ENCODE measurements at places on chromosomes 13 and 19. TPM values are rescaled to one million over a fixed set of nuclear protein-coding genes. Genes with fewer than 3 reads are reported as not detected.

Gene RHPN2
- total RNA-seq = 0.95 TPM

Gene ZNF562
- 44.8 TPM for total RNA-seq

Gene HCST
- total RNA-seq = 56.1 TPM

Gene ATP4A
- total RNA-seq = not detected

Gene ATP4B
- not detected for total RNA-seq

- DNase-seq = peak; percentile 39
These were observed 17.3 kb downstream of the PLD3 start for GRCh38 chr19:40365613-40366401.

DNA sequence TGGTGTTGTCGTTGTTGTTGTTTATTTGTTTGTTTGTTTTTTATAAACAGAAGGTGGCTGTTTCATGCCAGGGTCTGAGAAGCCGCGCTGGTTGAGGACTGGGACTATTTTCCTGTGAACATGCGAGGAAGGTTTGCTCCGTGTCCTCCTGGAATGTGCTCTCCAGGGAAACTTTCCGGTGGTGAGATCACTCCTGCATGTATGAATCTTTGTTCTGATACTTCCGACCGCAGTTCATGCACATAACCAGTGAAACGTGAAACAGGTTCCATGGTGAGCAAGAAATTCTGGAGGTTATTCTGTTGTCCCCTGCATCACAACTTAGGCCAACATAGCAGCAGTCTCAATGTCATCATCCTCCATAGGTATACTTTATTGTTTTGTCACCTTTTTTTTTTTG is 187.6 kb upstream of the ARGLU1 start:
- DNase-seq = no peak

DNA sequence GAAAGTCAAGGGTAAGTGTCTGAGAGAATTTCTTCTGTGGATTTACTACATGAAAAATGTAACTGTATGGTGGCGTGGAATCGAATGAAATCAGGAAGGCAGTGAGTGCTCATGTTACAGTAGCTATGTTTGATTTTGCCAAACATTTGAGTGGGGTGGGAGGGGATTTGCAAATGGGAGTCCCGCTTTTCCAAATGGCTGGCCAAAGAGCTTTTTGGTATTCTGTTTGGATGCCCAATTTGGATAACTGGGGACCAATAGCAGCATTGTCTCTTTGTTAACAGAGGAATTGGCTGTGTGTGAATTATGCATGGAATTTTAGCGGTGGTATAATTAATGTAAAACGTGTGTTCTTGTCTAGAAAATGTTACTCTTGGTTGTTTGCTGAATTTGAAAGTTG is 17.8 kb downstream of the HNRNPM start:
- DNase-seq = no peak

DNA sequence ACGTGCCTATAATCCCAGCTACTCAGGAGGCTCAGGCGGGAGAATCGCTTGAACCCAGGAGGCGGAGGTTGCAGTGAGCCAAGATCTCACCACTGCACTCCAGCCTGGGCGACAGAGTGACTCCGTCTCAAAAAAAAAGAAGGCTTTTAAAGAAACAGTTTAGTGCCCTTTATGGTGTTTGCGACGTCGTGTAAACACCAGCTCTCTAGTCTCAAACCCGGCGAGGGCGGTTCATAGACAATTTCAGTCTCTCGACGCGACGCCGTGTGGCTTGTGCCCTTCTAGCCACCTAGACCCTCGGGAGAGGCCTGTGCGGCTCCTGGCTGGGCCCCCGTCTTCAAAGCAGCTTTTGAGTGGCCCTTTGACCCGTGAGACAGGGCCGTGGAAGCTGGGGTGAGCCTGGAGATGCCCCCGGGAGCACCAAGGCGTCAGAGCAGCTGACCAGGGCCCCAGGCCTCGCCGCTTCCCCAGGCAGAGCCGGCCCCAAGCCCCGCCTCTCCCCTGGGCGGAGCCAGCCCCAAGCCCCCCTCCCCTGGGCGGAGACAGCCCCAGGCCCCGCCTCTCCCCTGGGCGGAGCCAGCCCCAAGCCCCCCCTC is 5.0 kb upstream of the MADCAM1 start:
- DNase-seq = peak; percentile 41

GRCh38 chr13:74367193-74367592 is 233.0 kb upstream of the KLF12 start:
- DNase-seq = no peak

- no peak for DNase-seq
These were observed 111.9 kb downstream of the ZAR1L start for GRCh38 chr13:32203221-32203620.

DNA sequence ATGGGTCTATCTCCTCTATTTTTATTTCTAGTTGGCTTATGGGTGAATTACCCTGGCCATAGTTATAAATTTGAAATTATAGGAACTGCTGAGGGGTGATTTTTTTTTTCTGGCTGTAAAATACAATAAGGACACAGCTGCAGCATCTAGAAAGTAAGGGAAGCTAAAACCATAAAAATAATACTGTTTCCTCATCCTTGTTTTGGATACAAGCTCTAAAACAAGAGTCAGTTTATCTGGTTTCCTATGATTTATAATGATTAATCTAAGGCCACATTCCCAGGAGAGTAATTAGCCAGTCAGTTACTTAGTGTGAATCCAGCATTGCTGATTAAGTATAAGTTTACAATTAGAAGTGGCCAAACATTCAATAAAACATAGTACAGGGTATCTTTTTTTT is 219.1 kb upstream of the NBEA start:
- no peak for DNase-seq
